ENCODE measurements at places on chromosomes 2 and 18.

DNA sequence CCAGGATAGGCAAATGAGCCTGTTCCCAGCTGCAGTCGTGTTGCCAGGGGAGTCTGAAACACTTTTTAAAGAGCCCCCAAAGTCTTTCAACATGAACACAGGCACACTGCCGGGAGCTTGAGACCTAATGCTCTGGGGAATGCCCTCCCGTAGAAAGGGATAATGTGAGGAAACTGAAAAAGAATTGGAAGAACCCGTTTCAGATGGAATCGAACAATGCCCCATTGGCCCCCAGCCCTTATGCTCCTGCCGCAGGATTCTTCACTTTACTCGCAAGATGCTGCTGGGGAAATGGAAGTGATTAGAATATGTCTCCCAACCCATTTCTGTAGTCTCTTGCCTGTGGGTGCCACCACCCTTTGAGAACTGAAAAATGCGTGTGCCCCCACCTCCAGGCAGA is 136.3 kb upstream of the GATA6 start:
- DNase-seq: no peak

DNA sequence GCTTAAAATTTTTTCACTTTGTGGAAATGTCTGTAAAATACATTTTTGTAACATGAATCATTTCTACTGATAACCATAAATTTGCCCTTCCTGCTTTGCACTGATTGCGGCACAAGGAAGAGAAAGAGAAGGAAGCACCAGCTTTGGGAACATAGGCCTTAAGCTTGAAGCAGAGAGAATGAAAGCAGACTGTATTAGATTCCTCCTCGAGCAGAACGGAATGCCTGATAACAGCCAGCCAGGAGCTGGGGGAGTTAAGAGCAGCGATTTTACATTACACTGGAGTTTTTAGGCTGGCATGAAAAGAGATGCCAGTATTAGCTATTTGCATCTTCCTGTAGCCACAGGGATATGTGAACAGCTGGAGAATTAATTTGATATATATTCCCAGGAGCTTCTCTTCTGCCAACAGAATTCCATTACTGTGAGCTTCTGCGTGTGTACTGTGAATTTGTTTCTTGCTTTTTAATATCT is 33.5 kb downstream of the CRIM1 start:
- DNase-seq: no peak

DNA sequence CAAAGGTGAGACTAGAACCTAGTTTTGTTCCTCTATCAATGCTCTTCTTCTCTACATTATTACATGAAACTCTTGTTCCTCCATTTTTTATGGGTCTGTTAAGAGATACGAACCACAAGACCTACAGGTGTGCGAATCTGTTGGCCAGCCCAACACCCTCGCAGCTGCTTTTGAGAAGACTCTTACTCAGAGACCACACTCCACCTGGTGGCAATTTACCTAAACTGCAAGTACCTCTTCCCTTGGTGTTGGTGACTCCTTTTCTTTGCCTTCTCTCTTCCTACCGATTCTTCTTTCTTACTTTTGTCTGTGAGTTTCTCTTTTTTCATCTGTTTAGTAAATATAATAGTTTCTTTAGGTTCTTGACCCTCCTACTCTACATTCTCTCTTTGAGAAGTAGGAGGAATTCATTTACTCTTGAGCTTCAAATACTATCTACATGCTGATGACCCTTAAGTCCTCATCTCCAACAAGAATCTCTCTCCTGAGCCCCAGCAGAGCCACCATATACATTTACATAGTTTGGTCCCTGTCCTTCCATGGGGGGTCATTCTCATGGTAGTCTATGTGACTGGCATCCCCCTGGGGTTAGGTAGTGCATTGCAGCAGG is 81.8 kb upstream of the GAREM1 start:
- DNase-seq: peak; percentile 81

DNA sequence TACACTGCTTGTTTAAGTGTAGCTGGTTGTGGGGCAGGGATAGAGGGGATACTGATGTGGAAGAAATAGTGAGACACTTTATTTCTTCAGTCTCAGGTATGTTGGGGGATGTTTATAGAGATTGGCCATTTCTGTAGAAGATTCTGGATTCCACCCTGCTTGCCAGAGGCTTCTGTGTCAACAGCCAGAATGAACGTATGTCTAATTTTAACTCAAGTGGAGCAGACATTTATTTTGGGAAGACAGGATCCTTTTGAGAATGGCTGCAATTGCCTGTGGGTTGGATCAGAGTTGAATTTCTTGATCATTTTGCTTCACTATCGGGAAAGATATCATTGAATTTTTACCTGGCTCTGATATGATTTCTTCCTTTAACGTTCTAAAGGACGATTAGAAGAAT is 465.6 kb upstream of the SLC14A2 start:
- no peak for DNase-seq

- no peak for DNase-seq
These were observed 57.5 kb upstream of the MFF start for GRCh38 chr2:227267410-227268115.
